ENCODE measurements at places on chromosomes 6 and 20.

DNA sequence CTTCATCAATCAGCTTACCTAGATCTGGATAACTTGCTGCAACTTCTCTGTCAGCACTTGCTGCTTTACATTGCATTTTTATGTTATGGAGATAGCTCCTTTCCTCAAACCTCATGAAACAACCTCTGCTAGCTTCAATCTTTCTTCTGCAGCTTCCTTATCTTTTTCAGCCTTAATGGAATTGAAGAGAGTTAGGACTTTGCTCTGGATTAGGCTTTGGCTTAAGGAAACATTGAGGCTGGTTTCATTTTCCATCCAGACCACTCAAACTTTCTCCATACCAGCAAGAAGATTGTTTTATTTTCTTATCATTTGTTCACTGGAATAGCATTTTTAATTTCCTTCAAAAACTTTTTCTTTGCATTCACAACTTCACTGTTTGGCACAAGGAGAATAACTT lies 48.8 kb upstream of the PAK5 start:
- DNase-seq: no peak

DNA sequence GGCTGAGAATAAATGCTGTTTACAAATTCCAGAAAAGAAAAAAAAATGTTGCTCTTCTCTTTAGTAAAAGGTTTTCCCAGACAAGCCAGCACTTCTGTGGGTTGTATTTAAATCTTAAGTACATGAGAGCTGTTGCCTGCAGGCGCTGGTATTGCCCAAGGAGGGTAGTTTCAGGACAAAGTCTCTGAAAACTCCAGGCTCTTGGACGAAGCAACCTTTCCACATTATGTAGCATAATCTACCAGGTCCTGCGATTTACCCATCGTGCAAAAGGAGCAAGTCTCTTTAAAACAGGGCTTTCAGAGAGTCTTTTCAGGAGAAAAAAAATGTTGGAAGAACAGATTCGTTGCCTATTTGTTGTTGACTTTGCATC lies 65.6 kb downstream of the PLG start:
- DNase-seq: no peak

GRCh38 chr6:129500958-129501739 lies 208.8 kb downstream of the ARHGAP18 start:
- DNase-seq: peak; percentile 40

DNA sequence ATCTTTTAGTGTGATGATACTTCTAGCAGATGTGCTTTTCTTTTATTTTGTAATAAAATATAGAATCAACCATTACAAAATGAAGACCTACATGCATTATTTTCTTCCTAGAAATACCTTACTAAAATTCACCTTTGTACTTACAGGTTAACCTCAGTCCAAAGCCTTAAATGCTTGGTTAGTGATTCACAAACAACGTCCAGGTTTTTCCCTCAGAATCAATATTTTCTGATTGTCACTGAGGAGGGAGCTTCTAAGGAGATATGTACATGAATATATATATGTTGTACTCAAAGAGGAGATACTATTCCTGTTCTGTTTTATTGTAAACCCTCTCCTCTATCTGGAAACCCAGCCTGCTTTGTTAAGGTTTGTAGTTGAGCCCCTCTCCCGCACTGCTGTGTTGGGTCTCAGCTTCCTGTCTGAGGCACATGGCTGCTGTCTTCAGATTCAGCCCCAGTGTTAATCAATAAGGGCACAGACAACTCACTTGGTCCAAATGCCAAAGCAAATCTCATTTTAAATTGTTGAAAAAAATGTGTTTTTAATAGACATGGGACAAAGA lies 33.9 kb upstream of the HS3ST5 start:
- no peak for DNase-seq

DNA sequence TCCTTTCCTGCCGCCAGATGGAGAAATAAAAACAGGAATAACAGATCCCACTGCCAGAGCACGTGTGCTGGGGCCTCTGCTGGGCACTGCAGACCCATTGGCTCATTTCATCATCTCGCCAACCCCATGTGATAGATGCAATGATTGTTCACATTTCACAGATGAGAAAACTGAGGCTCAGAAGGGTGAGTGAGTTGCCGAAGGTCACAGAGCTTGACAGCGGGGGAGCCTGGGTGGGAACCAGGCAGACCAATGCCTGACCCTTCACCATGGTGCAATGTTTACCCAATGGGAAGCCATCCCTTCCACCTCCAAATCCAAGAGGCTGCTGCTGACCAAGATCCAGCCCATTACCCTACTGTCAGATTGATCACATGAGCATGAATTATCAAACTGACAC lies 105.1 kb downstream of the JPH2 start:
- DNase-seq: no peak

DNA sequence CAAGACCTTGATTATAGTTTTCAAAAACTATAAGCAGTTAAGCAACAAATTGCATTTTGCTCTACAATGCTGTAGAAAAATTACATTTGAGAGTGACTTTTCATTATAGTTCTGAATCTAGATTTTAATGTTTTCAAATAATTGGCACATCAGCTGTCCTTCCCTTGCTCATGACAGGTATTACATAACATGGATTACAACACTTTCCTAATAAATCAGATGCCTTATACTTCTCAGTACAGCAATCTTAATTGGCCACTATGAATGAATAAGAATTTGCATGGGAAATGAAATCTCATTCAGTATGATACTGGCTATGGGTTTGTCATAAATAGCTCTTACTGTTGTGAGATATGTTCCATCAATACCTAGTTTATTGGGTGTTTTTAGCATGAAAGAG lies 29.9 kb downstream of the HSF2 start:
- no peak for DNase-seq

- DNase-seq: no peak
Observed at GRCh38 chr6:144710207-144710606, 425.1 kb downstream of the UTRN start.

GRCh38 chr6:56742122-56742791 lies 99.6 kb upstream of the DST start:
- no peak for DNase-seq

DNA sequence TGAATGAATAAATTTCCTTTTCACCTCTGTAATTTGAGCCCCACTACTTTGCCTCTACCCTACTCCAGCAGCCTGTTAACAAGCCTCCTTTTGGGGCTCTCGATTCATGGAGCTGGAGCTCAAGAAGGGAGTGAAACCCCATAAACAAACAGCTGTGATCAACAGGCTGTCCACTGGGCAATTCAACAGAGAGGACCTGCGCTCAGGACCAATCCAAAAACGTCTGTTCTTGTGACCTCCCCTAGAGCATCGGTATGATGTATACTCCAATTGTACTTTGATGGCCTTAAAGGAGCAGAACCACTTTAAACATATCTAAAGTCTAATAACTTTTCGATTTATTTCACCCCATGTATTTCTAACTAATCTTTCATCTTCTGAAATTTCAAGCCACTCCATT lies 37.4 kb downstream of the HIVEP2 start:
- no peak for DNase-seq

- DNase-seq: peak; percentile 15
Observed at GRCh38 chr6:134216301-134217010, 101.5 kb downstream of the SGK1 start.

- no peak for DNase-seq
Observed at GRCh38 chr6:103870970-103871369, 988.7 kb downstream of the HACE1 start.

DNA sequence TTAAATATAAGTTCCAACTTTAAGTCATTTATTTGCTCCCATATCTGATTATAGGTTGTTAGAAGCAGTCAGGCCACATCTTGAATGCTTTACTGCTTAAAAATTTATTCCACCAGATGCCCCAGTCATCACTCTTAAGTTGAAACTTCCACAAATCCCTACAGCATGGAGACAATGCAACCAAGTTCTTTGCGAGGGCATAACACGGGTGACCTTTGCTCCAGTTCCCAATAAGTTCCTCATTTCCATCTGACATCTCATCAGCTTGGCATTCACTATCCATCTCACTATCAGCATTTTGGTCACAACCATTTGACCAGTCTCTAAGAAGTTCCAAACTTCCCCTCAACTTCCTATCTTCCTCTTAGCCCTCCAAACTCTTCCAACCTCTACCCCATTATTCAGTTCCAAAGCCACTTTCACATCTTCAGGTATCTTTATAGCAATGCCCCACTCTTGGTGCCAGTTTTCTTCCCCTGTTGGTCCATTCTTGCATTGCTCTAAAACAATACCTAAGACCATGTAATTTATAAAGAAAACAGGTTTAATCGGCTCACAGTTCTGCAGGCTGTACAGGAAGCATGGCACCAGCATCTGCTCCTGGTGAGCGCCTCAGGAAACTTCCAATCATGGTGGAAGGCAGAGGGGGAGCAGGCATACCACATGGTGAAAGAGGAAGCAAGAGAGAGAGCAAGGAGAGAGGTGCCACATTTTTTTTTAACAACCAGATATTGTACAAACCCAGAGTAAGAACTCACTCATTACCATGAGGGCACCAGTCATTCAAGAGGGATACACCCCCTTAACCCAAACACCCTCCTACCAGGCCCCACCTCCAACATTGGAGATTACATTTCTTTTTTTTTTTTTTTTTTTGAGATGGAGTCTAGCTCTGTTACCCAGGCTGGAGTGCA lies 15.9 kb upstream of the ITPR3 start:
- no peak for DNase-seq

DNA sequence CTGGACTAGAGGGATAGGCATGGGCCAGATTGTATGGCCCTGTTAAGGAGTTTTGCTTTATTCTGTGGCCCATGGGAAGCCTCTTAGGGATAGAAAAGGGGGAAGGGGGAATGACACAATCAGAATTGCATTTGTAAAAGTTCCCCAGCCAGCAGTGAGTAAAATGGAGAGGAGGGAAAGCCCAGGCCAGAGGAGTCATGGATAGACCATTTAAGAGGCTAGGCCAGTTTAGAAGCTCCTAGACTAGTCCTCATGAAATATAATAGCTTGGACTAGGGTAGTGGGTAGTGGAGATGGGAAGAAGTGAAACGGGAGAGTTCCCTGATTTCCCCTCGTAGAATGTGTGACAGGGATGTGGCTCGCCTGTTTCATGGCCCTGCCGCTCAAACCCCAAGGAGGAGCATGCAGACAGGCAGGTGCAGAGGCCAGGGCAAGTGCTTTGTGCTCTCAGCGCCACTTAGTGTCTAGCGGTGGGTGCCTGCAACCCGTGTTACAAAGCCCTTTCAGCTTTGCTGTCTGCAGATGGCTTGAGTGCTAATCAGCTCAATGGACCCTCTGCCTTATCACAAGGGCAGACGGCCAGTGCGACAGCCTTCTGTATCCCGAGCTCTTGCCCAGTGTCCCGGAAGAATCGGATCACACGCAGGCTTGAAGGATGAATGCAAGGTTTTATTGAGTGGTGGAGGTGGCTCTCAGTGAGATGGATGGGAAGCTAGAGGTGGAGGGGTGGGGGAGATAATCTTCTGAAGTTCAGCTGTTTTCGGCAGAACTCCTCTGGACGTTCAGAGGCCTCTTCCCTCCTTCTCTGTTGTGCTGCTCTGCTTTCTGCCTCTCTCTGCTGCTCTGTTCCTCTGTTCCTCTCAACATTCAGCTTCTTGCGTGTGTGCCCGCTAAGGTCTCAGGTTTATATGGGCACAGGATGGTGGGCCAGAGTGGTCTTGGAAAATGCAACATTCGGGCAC lies 141.1 kb downstream of the CEP57L1 start:
- peak; percentile 52 for DNase-seq

- DNase-seq: no peak
Observed at GRCh38 chr6:2144210-2144609, 101.2 kb downstream of the GMDS start.

GRCh38 chr6:44698602-44699001 lies 311.1 kb downstream of the CDC5L start:
- DNase-seq: no peak

- no peak for DNase-seq
Observed at GRCh38 chr6:38625217-38625616, 14.5 kb downstream of the BTBD9 start.

GRCh38 chr20:23167431-23167830 lies 81.3 kb upstream of the CD93 start:
- no peak for DNase-seq

DNA sequence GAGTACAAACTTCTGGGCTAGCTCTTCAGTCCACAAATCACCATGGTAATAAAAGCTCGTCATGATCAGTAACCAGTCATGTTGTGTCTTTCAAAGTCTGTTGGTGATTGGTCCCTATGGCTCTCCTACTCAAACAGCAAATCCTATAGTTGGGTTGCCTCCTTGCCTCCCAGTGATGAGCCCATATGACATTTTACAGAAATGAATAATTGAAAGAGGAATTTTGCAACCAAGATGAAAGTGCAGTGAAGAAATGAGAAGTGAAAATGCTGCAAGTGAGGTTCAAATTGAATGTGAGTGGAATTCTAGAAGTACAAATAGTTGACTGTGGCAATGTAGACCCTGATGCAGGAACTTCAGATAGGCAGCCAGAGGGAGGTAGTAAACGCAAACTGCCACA lies 5.1 kb upstream of the SIRPD start:
- DNase-seq: no peak

GRCh38 chr6:159110013-159110412 lies 59.2 kb upstream of the FNDC1 start:
- peak; percentile 66 for DNase-seq

DNA sequence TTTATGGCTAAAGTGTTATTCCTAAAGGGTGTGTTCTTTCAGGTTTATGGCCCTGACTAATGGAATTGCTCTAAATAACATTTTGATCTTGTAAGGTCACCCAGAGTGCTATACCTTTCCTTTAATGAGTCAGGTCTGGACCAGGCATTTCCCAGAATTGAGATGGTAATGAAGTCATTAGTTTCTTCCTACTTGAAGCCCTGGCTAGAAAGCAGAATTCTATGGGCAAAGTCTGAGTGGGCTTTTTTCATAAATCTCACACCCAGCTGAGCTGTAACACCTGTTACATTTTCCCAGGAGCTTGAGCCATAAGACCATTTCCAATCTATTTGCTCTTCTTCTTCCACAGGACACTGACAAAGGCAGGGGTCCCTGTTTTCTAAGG lies 122.0 kb upstream of the ID4 start:
- DNase-seq: no peak

DNA sequence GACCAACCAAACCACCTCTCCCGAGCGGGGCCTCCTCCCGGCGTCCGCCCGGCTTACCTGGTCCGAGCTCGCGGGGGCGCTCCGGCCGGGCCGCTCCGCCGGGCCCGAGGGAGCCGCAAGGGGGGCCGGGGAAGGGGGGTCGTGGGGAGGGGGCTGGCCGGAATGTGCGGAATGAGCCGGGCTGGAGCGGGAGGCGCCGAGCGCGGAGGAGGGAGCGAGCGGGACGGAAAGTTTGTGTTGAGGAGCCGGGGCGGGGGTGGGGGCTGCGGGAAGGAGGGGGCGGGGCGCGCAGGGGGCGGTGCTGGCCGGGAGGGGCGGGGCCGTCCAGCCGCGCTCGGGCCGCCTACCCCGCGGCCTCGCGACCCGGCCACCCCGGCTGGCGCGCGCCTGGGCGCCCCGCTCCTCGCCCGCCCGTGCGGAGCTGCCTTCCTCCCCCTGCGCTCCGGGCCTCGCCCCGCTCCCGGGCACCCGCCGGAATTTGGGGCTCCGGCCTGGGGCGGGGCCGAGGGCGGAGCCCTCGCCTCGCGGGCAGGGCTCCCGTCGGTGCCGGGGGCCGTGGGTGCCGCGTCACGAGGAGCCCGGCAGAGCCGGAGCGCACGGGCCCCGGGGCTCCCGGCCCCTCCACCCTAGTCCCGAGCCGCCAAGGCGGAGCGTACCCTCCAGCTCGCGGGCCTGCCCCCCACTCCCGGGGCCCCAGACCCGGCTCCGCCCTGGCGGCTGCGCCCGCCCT lies at the start of gene TEAD3:
Gene TEAD3 (minus strand): TSS at position 239 of the 730 bp plus-strand sequence.
- peak; percentile 37 for DNase-seq

Measured in NAMALWA (cell line).